ENCODE measurements at places on chromosomes 6 and 20.

GRCh38 chr6:155970472-155970871 lies 514.8 kb upstream of the NOX3 start:
- DNase-seq: no peak

GRCh38 chr20:43726811-43727338 lies at the start of gene GTSF1L:
Gene GTSF1L (minus strand): TSS chr20:43727002. CDS start chr20:43726694, 308 bp downstream.
- DNase-seq: no peak

DNA sequence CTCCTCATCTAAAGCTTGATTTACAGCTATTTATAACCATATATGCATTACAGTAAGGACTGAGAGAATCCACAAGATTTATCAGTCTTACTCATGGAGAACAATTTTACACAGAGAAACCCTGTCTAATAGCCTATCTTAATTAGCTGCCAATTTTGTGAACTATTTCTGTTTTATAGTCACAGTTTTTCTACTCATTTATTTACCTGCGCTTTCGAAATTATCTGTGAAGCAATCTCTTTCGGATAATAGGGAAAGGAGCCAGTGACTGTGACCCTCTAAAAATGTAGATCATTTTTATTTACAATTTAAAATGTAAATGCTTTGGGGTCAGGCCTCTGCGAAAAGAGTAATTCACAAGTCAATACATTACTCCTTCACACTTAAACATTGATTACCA lies 98.1 kb downstream of the TSHZ2 start:
- DNase-seq: no peak

GRCh38 chr20:3663031-3663701 lies at the start of gene GFRA4:
Gene GFRA4 (minus strand): TSS chr20:3663399. CDS start chr20:3663399, 0 bp downstream.
- DNase-seq: no peak

DNA sequence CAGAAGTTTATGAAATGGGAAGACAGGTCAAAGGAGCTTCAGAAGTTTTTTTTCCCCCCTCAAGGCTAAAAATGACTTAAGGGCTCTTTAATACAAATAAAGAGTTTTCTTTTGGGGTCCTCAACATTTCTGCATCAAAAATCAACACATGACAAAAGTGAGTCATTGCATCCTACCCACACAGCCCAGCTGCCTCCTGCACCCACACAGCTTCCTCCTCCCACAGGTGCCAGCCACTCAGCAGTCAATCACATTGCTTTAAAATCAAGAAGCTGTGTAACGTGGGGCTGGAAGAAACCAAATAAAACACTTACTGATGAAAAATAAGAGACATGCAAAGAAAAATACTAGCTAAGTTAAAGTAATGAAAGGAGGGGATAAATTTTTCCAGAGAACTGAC lies 68.5 kb downstream of the MAP3K5 start:
- peak; percentile 14 for DNase-seq

DNA sequence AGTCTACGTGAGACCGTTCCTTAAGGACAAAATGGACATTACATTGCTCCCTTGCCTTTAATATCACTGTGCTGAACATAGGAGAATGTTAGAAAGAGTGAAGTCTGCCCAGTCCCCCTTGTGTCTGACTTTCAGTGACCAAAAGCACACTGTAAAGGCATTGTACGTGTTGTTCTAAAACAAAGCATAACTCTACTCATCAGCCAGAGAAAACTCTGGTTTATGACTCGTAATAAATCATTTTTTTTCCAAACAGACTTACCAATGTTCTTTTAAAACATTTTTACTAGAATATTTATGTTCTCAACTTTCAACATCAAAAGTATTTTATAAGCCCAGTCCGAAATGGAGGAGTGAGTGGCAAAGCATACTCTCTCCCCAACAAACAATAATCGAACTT lies 262.5 kb downstream of the GJA1 start:
- no peak for DNase-seq

- DNase-seq: no peak
Measured at GRCh38 chr20:51423290-51423667, 119.2 kb downstream of the NFATC2 start.

- no peak for DNase-seq
Measured at GRCh38 chr20:48875914-48876240, 45.6 kb upstream of the ARFGEF2 start.

DNA sequence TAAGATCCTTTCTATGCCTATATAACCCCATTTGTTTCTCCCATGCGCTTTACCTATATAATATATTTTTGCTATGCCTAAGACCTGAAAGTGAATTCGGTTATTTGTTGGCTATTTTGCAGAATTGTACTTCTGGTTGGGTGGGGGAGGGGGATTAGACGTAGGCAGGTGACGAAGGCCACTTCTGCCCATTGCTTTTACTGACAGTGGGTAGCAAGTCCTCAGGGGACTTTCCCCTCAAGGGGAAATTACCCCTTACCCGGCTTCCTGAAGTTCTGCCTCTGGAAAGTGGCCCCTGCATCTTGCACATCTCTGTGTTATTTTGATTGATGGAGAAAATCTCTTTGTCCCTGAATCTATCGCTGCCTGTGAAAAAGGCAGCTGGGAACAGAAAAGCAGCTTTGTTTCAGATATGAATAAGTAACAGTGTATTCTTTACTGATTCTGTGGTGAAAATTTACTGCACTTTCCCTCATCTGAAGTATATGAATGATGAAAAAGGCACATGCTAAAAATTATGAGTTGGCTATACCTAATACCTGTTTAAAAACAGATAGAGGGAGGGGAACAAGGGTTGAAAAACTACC lies 133.9 kb downstream of the UTRN start:
- DNase-seq: no peak

- DNase-seq: no peak
Measured at GRCh38 chr6:40799296-40800140, 212.4 kb upstream of the LRFN2 start.

- no peak for DNase-seq
Measured at GRCh38 chr20:10783707-10784553, 110.1 kb upstream of the JAG1 start.

GRCh38 chr6:54299542-54300269 lies 8.5 kb upstream of the TINAG start:
- no peak for DNase-seq

GRCh38 chr6:144718431-144718830 lies 433.3 kb downstream of the UTRN start:
- no peak for DNase-seq

- DNase-seq: no peak
Measured at GRCh38 chr6:74925683-74926082, 280.2 kb downstream of the COL12A1 start.

DNA sequence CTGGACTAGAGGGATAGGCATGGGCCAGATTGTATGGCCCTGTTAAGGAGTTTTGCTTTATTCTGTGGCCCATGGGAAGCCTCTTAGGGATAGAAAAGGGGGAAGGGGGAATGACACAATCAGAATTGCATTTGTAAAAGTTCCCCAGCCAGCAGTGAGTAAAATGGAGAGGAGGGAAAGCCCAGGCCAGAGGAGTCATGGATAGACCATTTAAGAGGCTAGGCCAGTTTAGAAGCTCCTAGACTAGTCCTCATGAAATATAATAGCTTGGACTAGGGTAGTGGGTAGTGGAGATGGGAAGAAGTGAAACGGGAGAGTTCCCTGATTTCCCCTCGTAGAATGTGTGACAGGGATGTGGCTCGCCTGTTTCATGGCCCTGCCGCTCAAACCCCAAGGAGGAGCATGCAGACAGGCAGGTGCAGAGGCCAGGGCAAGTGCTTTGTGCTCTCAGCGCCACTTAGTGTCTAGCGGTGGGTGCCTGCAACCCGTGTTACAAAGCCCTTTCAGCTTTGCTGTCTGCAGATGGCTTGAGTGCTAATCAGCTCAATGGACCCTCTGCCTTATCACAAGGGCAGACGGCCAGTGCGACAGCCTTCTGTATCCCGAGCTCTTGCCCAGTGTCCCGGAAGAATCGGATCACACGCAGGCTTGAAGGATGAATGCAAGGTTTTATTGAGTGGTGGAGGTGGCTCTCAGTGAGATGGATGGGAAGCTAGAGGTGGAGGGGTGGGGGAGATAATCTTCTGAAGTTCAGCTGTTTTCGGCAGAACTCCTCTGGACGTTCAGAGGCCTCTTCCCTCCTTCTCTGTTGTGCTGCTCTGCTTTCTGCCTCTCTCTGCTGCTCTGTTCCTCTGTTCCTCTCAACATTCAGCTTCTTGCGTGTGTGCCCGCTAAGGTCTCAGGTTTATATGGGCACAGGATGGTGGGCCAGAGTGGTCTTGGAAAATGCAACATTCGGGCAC lies 141.1 kb downstream of the CEP57L1 start:
- no peak for DNase-seq

DNA sequence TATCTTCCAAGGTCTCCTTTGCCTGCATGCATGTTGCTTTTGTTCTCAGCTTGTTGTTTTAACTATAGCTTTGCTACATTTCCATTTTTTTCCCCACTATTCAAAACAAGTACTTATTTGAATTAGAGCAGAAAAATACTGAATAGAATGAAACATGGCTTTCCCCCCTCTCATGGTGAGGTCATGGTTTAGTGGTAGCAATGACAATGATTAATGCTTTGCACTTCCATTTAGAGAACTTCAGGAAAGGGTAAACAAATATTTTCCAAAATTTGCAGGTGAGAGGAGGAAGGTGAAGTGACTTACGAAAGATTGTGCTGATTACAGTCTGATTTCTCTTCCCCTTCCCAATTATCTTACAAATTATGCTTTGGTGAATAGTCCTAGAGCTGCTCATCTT lies 47.8 kb upstream of the TRAF3IP2 start:
- no peak for DNase-seq

- peak; percentile 67 for DNase-seq
Measured at GRCh38 chr6:111096246-111096645, 8.9 kb downstream of the SLC16A10 start.

DNA sequence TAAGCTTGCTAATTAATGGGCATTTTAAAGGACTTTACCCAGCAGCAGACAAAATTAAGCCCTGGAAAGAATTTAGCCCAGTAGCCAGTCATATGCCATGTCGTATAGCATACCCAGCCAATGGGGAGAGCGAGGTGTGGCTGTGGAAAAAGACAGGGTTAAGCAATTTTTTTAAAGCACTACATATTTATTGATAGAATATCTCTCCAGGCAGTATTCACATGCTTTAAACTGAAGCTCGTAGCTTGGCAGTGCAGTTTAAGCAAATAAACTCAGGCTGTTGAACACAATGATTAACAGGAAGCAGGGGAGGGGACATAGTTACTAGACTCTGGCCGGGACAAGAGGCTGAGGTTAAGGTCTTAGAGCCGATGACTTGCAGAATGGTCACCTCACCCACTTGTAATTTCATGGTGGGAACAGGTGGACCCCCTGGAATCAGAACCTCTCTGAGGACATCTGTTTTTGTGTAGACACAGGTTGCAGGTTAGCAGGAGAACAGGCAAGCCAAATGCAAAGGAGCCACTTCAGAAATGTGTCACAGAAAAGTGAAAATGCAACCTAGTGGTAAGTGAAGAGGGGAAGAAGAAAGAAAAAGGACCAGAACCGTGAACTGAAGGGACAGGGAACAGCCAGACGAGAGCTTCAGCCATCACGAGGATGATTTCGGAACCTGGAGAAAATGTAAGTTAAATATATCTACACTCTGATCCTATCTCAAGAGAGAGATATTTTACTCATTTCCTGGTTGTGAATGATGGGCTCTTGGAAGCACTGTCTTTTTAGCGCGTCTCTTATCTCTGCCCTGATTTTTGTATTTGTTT lies 7.2 kb downstream of the GCNT2 start:
- no peak for DNase-seq

DNA sequence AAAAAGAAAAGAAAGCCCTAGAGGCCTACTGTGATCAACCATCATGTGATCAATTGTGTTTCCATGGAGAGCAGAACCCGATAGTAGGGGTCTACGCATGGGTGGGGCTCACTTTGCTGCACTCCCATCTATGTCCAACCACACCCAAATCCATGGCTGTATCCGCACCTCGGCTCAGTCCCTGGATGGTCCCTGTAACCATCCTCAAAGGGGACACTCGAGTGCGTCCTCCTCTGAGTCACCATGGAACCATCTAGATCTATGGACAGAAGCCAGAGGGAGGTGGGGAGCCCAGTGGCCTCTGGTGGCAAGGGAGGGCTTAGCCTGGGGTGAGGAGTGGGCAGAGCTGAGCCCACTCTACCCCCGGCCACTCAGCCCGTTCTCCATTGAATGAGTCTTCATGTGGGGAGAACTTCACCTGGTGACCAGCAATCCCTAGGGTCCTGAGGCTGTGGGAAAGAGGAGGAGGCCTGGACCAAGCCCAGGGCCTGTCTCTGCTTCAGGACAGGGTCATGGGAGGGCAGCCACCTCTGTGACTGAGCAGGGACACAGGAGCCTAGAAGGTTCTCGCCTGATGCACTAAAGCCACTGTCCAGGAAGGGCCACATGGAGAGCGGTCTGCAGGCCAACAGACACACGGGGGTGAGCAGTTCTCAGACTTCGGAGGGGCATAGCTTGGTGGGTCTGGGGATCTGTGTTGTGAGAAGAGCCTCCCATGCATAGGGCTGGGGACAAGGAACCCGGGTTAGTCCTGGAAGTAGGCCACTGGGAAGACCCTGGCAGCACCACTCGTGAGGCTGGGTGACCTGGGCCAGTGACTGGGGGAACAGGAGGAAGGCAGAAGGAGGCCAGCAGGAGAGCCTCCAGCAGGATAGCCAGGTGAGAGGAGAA lies 19.3 kb downstream of the RAET1L start:
- DNase-seq: no peak

DNA sequence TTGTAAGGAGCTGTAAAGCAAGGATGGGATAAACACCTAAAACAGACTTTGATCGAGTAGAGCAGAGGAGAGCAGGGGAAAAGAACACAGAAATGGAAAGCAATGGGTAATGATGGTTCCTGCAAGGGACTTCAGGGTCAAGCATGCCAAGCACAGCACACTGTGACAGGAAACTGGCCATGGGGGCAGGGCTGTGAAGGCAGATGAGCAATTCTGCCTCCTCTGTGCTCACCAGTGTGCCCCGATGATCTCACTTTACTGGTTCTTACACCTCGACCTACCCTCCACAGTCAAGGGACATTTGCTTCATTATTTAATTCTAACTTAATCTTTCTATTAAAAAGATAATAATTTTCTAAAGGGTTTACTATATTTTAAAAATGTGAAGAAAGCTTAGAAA lies 21.6 kb upstream of the MYB start:
- no peak for DNase-seq

DNA sequence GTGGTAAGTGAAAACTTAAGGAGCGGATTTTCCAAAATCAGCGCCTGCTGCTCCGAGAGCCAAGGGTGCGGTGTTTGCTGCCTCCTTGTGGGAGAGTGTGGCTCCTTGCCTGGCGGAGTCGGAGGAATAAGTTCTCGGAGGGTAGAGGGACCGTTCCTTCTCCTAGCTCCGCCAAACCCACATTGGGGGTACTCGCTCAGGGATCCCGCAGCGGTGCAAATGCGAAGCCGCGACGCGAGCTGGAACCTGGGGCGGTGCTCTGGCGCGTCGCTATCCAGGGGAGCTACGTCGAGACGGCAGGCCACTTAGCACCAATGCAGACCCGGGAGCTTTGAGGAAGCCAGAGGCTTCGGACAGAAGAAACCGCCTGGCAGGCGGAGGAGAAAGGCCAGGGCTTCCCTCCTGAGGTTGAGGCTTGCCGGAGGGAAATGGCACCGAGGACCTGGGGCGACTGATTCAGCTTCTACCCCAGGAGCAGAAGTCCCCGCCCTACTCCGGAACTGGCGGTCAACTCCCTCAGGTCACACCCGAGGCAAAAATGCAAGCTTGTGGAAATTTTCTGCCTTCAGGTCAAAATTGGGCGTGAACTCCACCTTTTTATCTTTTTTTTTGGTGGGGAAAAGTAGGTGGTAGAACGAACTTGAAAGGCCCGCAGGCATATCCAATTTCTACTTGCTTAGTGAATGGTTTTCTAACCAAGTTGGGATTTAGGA lies 5.7 kb upstream of the DDX43 start:
- peak; percentile 82 for DNase-seq

Measured in LoVo (cell line).